ENCODE measurements at places on chromosomes 11 and 22.

GRCh38 chr11:103898577-103899336 lies 137.7 kb upstream of the DDI1 start:
- no peak for DNase-seq

- peak; percentile 71 for DNase-seq
Observed at GRCh38 chr22:42962295-42963230, 52.4 kb downstream of the PACSIN2 start.

- peak; percentile 64 for DNase-seq
Observed at GRCh38 chr11:43574949-43575912, 105.3 kb upstream of the HSD17B12 start.

DNA sequence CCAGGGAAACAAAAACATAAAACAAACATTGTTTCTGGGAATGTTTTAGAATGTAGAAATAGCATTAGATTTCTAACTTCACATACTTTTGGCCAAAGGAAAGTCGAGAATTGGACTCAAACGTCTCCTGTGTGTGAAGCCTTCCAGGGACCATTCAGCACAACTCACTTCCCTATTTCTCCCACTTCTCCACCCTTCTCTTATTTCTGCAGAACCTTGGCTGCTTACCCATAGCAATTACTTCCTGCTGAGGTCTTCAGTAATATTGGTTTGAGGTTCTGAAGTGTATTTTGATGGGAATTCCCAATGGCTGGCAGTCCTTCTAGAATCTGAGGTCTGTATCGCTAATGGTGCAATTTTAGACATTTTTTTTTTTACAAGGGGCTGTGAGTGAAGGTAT lies 158.3 kb upstream of the SNX19 start:
- DNase-seq = no peak

DNA sequence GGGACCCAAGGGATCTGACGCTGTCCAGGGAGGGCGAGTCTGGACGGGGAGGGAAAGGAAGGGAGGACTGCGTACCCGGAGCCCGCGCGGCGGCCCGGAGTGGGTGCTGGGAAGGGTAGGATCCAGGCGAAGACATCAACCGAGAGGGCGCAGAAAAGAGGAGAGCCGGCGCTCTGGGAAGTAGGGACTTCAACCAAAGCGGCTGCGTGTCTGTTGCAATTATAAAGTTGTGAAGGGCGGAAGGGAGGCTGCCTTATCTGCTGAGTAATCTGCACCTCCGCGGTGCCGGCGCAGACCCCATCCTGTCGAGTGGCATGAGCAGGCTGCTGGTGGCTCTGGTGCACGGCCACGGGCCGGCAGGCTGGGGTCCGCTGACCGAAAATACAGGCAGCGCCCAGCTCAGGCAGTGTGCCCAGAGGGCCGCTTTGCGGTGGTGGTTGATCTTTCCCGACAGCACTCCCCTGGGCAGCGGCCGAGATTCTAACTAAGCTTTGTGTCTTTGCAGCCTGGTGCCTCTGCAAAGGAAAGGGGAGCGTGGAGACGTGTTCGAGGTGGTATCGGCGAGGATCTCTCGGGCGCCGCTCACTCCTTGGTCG lies 978 bp downstream of the C11orf87 start:
- no peak for DNase-seq

GRCh38 chr11:11862999-11863398 lies 21.2 kb downstream of the USP47 start:
- no peak for DNase-seq

DNA sequence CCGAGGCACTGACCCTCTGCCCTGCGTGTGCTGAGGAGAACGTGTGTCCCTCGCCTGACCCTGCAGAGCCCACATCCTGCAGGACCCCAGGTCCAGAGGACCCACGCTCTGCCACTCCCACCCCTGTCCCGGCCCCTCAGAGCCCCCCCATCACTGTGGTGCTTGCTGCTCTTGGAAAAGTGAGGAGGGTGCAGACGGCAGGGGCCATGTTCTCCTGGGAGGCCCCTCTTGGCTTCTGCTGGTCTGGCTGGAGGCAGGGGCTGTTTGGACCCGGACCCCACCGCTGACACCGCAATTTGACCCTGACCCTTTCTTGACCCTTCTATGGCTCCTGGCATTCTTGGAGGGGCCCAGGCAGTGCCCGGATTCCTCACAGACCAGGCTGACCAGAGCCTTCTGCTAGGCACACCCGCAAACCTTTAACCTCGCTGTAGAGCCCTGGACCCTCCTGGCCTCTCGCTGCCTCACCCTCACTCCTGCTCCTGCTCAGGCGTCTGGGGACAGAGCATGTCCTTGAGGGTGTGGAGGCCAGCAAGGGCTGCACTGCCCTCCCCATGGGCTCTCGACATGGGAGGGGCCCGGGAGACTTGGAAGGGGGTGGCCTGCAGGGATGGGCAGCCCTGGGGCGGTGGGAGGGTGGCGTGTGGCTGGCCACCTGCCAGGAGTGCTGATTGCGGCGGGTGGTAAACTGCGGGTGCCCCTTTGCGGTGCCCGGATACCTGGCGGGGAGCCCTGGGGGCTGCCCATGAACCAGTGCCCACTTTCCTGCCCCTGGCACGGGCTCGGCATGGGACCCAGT lies 37.0 kb upstream of the MUC5AC start:
- DNase-seq = no peak

DNA sequence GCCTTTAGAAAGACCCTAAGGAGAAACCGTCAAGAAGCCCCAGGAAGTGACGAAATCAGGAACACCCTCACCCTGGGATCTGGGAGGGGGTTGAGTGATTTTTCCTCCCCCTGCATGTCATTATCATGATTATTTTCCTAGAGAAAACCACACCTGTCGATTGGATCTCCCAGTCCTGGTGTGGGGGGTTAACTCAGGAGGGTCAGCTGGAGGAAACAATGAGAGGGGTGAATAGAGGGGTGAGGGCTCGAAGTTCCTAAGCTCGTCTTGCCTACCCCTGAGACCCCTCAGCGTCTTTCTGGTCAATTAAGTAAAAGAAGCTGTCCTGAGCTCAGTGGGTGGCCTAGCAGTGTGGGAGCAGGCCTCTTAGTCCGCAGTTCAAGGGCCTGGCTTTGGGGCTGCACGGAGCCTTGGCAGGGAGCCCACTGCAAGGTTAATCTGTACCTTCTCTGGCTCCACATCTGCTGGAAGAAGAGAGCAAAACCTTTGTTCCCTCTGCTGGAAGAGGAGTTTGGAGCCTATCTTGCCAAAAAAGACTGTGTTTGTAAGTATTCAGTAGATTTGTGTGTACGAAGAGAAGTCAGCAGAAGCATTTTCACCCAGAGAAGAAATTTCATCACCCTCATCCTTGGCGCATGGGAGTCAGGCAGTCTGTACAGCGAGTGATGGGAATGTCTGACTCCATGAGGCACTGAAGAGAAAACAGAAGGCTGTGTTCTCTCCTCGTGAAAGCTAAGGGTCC lies 34.2 kb upstream of the FTH1 start:
- DNase-seq = no peak

- DNase-seq = no peak
Observed at GRCh38 chr11:9862981-9863380, 199.1 kb downstream of the SWAP70 start.

GRCh38 chr22:27149921-27150543 lies 492.6 kb downstream of the MIAT start:
- no peak for DNase-seq

- no peak for DNase-seq
Observed at GRCh38 chr11:76368490-76368889, 12.4 kb downstream of the THAP12 start.

- no peak for DNase-seq
Observed at GRCh38 chr11:82730286-82730685, 3.4 kb downstream of the FAM181B start.

DNA sequence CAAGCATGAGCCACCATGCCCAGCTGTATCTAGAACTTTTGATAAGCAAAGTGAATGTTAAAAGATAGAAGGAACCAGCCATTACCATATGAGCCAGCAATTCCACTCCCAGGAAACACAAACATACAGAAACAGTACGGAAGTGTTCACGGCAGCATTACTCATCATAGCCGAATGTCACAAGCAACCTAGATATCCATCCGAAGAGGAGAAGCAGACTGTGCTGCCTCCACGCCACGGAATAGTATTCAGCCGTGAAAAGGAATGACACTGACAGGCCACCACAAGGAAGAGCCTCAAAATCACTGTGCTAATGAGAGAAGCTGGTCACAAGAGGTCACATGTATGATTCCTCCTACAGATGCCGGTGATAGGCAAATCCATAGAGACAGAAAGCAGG lies 17.6 kb upstream of the MGAT3 start:
- DNase-seq = peak; percentile 36

DNA sequence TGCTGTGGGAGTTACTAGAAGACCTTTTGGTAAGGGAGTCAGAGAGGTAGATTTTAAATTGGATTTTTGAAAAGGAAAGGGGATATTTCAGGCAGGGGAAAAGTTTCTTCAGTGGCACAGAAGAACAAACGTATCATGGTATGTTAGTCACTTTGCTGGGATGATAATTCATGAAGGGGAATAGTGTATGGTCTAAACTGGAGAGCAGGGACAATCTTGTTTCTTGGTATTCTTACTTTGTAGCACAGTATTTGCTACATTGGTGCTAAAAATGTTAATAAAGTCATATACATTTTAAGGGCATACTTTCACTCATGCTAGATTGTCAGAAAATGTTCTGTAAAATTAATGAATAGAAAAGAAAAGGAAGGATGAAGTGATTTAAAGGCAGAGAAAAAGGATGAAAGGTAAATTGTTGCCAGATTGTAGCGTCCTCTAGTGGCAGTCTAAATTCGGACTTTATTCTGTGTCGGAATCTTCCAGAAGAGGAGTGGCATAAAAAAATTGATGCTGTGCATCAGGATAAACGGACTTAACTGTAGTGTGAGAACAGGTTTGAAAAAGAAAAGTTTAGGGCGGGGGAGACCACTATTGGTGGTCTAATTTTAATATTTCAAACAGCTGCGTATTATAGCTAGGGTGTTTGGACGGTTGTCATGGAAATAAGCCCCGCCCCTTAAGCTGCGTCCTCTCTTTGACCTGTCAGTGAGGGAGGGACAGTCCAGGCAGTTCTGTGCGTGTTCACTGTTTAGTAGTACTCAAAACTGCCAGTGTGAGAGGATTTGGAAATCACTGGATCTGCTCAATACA lies at the start of gene BCO2:
BCO2 (plus strand) TSS at position 724 of the 810 bp plus-strand sequence. CDS start 90 bp downstream, outside the sequence.
- peak; percentile 72 for DNase-seq

GRCh38 chr22:28914201-28914600 lies 30.8 kb downstream of the ZNRF3 start:
- no peak for DNase-seq

- no peak for DNase-seq
Observed at GRCh38 chr11:9669954-9670353, 6.1 kb downstream of the SWAP70 start.

DNA sequence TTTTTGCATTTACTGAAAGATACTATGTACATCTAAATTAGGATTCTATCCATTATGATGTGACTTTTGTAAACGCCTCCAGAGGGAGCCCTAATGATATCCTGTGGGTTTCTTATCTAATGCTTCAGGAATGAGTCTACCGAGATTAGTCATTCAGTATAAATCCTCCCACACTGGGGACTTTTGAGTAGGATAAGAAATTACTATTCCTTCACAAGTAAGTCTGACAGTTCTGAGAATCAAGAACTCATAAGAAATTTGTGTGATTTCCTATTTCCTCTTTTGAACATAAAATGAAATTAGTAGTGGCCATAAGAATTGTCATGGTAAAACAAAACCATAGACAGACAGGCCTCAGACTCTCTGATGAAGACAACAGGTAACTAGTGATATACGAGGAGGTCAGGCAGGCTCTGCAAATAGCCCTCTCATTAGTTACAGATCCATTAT lies 10.0 kb upstream of the OR5M1 start:
- peak; percentile 80 for DNase-seq

GRCh38 chr11:4087551-4087950 lies 7.0 kb upstream of the RRM1 start:
- DNase-seq = no peak

- peak; percentile 53 for DNase-seq
Observed at GRCh38 chr11:75313513-75314272, 37.8 kb downstream of the ARRB1 start.

DNA sequence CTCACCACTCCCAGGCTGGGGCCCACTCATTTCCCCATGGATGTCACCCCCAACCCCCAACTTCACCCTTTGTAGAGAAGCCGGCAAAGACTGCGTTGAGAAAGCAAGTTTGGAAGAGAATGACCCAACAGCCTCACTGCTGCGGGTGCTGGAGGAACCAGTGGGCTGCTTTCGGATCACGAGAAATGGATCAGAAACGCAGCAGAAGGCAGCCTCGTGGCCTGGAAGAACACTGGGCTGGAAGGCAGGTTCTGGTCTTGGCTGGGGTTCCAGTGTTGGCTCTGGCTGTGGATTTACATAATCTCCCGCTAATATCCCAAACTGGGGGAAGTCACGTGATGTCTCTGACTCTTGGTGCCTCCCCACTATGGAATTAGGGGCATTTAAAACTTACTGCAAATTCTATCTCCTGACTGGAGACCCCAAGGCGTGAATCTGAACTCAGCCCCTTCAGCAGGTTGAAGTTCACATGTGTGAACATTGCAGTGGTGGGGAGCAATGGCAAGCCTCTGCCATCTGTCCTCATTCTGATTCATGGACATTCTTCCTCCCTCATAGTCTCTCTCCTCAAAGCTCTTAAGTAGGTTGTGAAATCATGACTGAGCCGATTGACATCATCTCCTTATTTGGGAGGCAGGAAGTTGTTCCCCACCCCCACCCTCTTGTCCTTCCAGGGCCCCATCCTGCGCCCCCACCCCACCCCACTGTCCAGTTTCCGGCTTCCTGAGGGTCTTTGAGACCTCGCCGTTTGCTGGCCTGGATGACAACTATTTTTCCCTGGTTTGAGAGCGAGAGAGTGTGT lies 37.0 kb upstream of the TIMP3 start:
- no peak for DNase-seq

- DNase-seq = no peak
Observed at GRCh38 chr11:9377036-9377435, 7.4 kb upstream of the IPO7 start.

All from COLO829 (cell line).